AG10803 (cell line): ENCODE measurements at places on chromosomes 16 and 17.
A peak's percentile ranks its signal among the peaks of the same experiment; 100 is the strongest.

DNA sequence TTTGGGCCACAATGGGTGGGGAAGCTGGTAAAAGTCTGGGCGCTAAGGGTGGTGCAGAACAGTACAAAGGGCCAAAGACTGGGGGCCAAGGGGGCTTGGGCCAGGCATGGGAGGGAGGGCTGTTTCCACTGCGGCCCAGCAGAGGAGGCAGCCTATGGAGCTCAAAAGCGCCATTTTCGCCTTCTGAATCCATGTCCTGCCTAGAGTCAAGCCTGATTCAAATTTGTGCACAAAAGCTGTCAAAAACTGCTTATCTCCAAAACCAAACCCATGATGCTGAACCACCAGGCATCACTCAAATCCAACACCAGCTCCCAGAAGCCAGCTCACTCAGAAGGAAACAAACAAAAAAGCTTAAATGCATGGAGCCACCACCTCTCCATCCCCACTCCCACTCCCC is 16.0 kb downstream of the COG7 start:
- DNase-seq = no peak

- no peak for DNase-seq
Measured at GRCh38 chr16:73385696-73386095, 337.8 kb upstream of the ZFHX3 start.

GRCh38 chr16:5015351-5015750 is 18.4 kb downstream of the NAGPA start:
- no peak for DNase-seq

GRCh38 chr17:33377837-33378595 is 84.9 kb upstream of the ASIC2 start:
- DNase-seq = no peak

DNA sequence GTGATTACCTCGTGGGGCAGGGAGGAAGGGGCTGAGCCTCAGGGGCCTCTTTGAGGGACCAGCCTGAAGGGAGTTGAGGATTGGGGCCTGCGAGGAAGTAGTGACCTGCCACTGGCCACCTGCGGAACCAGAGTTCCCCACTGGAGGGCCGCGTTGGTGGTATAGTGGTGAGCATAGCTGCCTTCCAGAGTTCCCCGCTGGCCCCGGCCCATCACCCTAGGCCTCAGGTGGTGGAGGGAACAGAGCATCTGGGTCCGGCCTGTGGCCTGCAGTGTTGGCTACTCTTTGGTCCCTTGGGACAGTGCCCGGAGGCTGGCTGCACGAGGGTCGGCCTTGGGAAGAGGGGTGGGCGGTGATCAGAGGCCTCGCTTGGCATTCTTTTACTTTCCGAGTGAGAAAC is 20.5 kb downstream of the MGAT5B start:
- DNase-seq = no peak

GRCh38 chr16:2715966-2716885 is 3.8 kb downstream of the PRSS27 start:
- no peak for DNase-seq

- DNase-seq = peak; percentile 52
Measured at GRCh38 chr17:81711814-81712467, at the start of gene SLC25A10. SLC25A10 (plus strand) TSS chr17:81712284; CDS start chr17:81712427, 143 bp downstream.

DNA sequence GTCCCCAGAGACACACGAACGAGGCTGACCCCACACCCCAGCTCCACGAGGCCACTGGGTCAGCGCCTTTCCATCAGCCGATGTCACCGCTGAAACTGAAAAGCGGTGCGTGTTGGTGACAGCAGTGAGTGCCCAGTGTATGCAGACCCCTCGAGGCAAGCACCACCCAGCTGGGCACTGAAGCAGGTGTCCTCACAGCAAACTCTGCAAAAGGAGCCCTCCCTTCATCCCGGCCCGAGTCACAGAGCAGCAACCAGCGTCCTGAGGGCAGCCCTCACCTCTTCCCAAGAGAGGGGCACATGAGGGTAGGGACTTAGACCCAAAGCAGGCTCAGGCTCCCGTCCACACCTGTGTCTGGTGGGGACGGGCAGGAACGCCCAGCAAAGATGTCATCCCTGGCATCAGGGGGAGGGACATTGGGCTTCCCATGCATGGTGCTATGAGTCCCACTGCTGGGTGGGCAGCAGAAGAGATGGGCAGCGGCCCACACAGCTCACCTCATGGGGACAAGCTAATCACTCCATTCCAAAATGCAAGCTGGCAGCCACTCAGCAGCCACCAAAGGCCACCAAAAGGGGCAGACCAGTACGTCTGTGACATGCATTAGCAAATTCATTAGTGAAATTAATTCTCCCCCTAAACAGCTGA is 49.2 kb downstream of the RBFOX3 start:
- DNase-seq = no peak

GRCh38 chr17:33661975-33662374 is 368.9 kb upstream of the ASIC2 start:
- no peak for DNase-seq

DNA sequence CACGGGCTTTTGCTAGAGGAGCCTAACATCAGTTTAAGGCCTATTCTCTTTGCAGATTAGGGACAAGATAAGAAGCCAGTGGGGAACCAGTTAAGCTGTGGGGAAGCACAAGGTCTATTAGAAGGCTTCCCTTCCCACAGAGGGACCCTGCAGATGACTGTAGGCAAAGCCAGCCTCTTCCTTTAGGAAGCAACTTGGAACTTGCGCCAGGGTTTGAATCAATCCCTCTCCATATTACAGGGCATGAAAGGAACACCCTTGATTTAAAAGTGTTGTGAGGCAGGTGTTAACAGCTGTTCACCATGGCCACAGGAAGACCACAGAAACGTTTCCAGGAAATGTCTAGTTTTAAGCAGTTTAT is 77.3 kb downstream of the RPTOR start:
- DNase-seq = no peak

DNA sequence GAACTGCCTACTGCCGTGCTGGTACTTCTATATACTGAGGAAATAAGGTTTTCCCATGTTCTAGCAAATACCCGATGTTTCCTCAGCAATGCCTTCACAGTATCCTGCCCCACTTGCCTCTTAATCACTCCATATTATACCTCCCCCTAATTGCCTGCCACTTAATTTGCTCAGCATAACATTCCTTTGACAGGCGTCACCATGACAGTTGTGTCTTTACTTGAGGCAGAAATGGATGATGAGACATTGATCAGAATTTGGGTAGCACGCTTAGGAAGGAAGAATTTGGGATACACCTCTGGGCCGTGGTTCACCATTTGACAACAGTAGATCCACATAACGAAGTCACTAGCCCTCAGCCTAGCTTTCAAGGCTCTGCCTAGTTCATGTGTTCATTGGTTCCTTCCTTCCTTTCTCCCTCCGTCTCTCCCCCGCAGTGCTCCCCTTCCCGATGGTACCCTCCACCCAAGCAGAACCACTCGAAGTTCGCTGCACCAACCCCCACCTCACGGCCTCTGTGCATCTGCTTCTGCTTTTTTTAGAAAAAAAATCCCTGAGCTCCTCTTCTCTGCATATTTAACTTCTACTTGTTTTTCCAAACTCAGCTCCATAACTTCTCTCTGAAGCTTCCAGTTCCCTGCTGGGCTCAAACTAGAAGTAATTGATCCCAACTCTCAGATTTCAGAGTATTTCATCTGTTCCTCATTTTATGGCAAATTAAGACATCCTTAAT is 19.4 kb downstream of the IQCK start:
- DNase-seq = no peak

- peak; percentile 8 for DNase-seq
Measured at GRCh38 chr17:80750263-80750662, 205.6 kb downstream of the RPTOR start.

DNA sequence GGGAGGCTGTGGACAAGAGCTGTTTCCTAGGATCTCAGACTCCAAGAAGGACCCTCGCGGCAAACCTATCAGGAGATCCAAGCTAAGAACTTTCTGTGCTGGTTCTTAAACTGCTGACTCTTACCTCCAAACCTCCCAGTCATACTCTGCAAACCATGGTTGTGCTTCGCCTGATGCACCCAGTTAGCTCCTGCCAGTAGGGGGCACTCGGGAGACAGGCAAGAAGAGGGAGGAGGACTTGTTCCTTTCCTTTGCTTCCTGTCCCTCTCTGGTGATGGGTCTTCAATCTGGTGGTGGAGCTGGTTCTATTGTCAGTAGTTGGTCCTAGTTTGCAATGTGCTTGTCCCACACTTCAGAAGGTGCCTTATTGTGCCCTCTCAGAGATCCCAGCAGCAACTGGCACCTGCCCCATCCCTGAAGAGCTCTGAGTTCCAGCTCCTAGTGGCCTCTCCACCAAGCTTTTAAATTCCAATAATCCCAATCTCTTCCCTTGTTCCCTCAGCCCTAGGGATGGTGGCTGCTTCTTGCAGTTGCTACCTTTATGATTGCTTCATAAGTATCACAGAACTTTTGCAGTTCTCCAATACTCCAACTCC is 113.5 kb upstream of the RPL38 start:
- peak; percentile 64 for DNase-seq

- peak; percentile 27 for DNase-seq
Measured at GRCh38 chr17:72184805-72185204, 64.0 kb downstream of the SOX9 start.

DNA sequence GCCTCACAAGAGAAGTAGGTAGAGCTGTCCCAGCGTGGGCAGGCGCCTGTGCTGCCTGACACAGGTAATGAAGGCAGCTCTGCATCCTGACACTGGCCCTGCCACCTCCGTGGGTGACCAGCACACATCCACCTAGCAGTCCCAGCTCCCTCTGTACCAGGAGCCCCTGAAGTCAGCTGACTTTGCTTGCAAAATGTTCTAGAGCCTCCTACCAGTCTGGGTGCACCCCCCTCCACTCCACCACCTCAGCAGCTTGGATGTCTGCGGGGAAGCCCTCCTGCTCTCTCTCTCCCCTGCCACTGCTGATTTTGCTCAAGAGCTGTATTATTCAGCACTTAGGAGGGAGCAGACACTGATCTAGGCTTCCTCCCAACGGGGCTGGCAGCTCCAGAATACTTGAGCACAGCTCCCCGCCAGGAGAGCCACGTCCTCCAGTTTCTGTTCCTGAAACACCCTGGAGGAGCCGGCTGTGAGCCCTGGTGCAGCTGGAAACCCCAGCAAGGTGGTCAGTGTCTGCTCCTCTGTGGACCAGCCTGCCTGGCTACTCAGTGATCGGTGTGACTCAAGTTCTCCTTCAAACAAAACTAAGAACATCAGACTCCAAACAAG is 1.0 kb downstream of the RNF166 start:
- DNase-seq = peak; percentile 37

DNA sequence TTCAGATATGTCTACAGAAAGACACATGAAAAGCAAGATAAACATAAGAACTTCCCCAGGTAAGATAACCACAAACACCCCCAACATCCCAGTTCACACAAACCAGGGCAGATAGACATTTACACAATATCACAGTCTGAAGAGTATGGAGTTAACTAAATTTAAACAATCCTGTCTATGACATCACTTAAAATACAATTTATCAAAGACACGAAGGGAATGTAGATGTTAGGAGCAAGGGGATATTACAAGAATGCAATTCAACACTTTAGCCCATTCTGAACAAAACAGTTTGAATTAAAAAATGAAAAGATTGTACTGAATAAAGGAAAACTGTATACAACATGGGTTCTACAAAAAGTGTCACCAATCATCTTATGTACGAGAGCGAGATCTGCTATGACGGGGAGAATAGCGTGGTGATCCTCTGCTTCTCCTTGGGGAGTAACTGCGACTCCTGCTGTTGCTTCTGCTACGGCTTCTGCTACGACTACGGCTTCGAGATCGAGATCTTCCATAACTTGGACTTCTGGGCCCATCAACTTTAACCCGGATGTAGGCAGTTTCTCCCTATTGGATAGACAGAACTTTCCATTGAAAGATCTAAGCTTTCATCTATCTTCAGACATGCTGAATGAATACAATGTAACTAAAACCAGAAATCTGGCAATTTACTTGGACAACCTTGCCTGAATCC is 1.9 kb downstream of the SRSF1 start:
- DNase-seq = no peak

GRCh38 chr17:10518271-10519037 is at the start of gene MYH1:
MYH1 (minus strand) TSS chr17:10518542; CDS start chr17:10516642, 1,900 bp downstream.
- no peak for DNase-seq

DNA sequence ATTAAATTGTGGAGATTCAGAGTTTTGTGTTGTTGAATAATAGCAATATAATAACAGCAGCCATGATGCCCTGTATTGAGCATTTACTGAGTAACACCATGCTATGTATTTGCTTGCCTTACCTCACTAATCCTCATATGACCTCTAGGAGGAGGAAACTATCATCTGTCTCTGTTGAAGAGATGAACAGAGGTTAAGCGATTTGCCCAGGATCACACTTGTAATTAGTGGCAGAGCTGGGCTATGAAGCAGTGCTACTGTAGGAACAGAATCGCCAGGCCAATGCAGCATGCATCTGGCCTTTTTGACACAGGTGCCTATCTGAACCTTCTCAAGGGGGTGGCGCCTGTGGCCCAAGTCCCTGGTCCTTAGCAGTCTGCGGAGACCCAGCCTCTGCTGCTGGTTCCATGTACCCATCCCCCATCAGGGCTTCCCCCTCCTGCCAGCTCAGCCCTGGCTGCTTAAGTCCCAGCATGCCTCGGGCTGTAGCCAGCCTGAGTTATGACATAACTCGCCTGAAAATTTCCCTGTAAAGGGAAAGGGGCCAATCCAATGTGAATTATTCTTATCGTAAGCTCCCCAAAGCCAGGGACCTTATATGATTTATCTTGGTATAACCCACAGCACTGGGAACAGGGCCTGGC is 50.4 kb upstream of the HS3ST2 start:
- DNase-seq = no peak

DNA sequence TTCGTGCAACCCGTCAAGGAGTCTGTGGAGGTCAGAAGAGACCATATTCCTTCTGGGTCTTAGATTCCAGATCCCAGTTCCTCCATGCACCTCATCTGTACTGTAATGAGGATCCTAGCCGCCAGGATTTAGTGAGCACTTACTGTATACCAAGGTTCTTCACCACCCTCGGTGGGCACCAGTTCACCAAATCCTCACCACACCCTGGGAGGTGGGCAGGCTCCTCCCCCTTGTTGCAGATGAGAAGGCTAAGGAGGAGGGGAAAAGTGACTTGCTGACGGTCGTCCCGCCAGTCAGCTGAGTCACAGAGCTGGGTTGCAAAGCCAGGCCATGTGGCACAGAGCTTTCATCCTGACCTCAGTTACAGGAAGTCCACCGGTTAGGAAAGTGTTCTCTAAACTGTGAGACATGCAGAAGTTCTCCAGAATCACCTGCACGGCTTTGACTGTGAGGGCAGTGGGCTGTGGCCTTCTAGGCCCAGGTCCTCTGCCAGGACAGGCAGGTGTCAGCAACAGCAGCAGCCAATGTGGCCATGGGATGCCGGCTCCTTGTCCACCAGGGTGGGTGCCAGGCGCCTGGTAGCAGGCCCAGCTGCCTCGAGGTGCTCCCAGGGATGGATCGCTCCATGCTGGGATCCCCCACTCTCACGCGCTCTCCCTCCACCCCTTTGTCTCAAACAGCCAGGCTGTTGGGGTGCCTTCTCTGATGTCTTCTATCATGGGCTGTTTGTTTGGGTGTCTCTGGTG is 240.3 kb upstream of the GSE1 start:
- DNase-seq = peak; percentile 84

DNA sequence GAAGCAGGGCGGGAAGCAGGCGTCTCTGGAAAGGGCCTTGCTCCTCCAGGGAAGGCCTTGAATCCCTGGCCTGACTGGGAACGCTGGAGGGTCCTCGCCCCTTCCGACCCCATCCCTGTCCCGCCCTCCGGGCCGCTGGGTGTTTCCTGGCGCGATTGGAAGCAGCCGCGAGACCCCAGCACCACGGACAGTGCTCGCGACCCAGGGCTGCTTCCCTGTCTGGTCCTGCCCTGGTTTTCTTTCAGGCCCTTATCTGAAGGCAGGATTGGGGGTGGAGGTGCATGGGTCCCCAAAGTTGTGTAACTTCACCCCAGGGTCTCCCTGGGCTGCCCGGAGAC is 2.1 kb downstream of the MGAT5B start:
- DNase-seq = no peak
